CD4-positive, alpha-beta T cell treated with Interleukin-1 beta for 1 hour (primary cell): ENCODE measurements at places on chromosomes 6 and 20.
A peak's percentile ranks its signal among the peaks of the same experiment; 100 is the strongest.

GRCh38 chr6:109052018-109052651 lies 42.5 kb downstream of the SESN1 start:
- no peak for DNase-seq

DNA sequence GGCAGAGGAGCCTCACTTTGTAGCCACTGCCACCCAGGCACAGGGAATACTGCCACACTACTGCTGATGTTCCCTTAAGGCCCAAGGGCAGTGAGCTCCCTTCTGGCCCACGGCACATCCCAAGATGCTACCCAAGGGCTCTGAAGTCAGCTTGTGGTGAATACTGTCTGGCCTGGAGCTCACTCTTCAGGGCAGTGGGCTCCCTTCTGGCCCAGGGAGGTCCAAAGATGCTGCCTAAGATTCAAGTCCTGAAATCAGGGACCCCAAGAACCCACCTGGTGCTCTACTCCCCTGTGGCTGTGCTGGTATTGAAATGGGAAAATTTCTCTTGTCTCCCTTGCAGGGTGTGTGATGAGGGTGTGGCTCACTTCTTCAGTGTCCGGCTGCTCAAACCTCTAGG lies 132.8 kb downstream of the TINAG start:
- DNase-seq: no peak

DNA sequence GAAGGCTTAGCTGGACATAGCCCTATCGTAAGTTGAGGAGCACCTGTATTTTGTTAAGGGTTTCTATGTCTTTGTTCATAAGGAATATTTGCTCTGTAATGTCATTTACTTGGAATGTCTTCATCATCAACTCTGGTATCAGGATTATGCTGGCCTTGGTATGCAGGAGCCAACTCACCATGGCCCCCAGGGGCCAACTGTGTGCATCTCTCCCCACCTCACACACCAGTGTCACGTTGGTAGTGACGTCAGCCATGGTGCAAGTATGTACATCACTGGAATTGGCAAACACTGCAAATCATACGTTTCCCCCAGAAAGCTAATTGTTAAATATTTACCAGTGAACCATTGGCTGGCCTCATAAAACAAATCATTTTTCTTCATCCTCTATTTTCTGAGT lies 70.8 kb downstream of the YTHDF1 start:
- no peak for DNase-seq

DNA sequence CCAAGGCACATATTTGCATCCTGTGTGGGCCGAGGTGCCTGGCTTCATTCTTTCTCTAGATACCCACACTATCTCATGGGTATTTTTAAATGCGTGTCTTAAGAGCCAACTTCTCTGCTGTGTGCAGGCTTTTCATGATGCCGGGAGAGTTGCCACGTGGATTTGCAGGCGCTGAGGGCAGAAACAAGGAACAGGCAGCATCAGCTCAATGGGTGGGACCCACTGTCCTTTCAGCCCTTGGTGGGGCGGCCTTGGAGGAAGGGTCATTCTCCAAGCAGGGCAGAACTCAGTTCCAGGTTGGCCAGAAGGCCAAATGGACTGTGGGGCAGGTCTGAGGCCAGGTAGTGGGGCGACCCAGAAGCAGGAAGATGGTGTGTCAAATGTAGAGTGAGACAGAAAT lies 84.7 kb downstream of the PHACTR3 start:
- DNase-seq: no peak

- DNase-seq: no peak
Observed at GRCh38 chr20:32321390-32321789, 36.7 kb upstream of the ASXL1 start.

DNA sequence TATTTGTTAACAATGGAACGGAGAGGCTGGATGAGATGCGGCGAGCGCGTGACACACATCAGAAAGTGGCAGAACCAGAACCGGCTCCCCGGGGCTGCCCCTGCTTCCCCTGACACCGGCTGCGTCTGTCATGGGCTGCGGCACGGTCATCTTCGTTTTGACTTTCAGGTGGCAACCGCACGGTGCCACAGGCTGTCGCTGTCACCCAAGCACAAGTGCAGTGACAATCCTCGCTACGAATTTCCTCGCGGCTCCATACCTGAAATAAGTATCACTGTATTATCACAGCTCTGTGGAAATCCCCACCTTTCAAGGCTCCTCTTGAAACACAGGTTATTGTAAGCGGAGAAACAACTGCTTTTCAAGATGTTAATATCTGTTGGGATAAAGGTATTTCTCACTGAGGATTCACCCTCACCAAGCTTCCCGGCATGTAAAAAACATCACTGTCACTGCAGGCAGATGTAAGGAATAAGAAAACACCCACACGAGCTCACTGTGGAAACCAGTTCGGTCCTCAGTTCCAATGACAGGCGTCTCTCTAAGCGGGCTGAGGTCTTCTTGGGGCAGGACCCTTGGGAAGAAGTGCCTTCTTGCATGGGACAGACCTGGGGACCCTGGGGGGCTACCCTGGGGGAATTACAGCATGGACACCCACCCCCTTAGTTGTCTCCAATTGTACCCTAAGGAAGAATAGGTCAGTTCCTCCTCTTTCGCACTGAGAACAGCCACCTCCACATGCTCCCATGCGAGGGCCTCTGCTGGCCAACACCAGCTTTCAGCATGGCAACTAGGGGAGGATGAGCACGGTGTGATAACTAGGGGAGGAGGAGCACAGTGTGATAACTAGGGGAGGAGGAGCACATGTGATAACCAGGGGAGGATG lies 86.3 kb downstream of the DACT2 start:
- no peak for DNase-seq

GRCh38 chr20:47872341-47872740 lies 87.1 kb upstream of the SULF2 start:
- DNase-seq: no peak

DNA sequence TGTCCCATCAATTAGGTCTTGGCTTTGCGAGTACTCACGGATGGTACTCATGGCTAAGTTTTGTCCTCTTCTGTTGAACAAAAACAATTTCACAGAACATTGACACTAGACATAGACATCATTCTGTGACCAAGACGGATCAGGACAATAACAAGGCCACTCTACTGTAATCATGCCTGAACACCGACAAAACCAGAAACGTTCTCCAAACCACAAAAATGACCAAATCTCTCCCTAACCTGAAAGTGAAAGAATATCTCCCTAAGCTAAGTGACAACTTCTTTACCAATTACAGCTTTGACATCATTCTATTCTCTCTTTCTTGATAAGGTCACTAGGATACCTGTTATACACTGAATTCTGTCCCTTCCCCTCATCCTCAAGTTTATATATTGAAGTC lies 40.0 kb upstream of the SLC2A12 start:
- no peak for DNase-seq

GRCh38 chr20:21251278-21251677 lies 51.9 kb upstream of the XRN2 start:
- DNase-seq: no peak

DNA sequence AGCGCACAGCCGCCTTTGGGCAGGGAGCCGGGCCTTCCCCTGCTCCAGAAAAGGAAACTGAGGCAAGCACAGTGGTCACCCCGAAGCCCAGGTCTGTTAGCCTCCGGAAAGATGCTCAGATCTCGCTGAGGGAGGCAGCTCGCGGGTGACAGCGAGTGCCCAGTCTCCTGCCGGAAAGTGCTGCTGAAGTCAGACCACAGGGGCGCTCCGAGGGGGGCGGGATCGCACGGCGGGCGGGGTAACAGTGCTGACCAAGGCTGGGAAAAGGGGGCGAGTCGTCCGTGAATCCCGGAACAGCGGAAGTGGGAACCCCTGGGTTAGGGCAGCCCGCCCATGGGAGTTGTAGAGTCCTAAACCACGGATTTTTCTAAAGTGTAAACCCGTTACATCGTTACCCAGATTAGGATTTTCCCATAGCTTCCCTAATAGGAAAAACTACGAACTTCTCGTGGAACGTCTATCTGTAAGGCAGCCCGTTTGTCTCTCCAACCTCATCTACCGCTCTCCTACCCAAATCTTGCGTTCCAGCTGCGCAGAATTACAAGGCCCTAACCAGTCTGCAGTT lies 504 bp downstream of the VPS16 start:
- DNase-seq: peak; percentile 8

DNA sequence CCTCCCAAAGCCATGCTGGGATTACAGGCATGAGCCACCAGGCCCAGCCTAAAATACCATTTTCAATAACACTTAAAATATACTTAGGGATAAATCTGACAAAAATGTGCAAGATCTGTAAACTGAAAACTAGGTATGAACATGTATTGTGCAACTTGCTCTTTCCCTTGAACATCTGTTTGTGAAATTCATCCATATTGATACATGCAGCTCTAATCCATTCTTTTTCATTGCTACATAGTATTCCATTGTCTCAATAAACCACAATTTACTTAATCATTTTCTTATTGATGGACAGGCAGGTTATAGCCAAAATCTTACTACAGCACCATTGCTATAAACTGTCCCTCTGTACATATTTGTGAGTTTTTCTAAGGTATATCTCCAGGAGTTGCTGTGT lies 4.7 kb upstream of the SLC22A16 start:
- no peak for DNase-seq

DNA sequence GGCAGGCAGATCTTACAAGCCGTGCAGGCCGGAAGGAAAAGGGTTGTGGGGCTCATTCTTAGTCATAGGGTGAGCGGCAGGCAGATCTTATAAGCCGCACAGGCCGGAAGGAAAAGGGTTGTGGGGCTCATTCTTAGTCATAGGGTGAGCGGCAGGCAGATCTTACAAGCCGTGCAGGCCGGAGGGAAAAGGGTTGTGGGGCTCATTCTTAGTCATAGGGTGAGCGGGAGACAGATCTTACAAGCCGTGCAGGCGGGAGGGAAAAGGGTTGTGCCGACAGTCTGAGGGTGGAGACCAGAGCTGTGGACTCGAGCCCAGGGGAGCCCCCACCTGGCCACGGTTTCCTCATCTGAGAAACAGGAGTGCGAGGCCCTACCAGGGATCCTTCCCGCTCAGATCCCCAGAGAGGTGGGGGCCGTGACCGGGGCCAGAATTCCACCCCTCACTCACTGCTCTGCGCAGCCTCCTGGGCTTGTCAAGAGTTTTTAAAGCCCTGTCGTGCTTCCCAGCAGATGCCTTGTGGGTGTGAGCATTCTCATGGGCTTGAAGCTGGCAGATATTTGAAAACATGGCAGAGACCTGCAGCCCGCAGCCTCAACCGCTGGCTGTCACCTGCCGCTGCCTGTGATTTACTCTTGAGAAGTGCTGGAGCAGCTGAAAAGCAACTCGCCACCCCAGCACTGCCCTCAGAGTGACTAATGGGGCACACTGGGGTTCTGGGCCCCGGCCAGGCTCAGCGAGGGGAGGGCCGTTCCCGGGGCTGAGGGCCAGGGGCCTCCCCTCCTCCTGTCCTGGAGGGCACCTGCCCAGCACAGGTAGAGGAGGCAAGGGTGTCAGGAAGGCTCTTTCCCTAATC lies 31.9 kb downstream of the NTSR1 start:
- DNase-seq: peak; percentile 84

- no peak for DNase-seq
Observed at GRCh38 chr20:33009214-33010132, 2.0 kb downstream of the BPIFB2 start.

DNA sequence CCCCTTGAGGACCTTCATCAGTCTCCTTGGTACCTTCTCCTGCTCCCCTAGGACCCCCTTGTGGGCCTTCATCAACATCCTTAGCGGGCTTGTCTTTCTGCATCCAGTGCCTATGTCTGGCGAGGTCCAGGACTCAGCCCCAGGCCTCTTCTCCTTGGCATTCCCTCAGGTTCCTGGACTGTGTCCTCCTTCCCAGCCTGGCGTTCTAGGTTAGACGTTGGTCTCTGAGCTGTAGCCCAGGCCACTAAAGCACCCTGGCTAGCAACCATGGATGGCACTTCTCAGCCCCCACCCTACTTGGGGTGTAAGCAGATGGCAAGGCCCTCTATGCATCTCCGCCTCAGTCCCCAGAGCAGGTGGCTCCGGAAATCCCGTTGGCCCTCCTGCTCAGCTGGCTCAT lies 51.5 kb upstream of the NNAT start:
- no peak for DNase-seq

GRCh38 chr6:149164199-149164750 lies 153.2 kb upstream of the TAB2 start:
- DNase-seq: no peak

DNA sequence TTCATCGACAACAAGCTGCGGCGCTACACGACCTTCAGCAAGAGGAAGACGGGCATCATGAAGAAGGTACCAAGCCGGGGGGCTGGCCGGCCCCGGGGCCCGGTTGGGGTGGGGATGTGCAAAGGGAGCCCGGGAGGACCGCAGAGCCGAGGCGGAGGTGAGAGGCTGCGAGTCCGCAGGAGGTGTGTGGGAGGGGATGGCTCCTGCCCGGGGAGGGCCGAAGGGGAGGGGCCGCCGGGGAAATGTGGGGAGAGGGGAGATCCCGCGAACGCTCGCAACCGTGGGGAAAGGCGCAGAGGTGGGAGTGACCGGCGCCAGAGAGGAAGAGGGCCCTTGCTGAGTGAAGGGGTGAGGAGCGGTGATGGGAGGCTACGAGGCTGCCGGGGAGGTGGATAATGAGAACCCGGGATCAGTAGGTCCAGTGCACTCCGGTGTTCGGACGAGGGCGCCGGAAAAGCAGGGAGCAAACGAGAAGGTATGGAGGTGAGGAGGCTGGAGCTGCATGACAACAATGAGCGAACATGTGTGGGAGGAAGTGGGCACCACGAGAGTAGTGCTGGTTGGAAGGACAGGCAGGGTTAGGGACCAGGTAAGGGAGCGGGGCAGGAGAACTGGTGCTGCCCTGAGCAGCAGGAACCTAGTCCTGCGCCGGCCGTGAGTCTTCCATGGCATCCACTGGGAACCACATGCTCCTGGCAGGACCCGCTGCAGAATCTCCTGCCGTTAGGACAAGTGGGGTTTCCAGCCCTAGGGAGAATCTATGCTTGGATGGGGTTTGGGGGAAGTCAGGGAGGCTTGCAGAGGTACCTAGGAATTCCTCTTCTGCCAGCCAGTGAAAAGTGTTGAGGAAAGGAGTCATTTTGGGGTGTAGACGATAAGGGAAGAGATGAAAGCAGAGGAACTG lies 1.3 kb downstream of the SRF start:
- DNase-seq: peak; percentile 46

DNA sequence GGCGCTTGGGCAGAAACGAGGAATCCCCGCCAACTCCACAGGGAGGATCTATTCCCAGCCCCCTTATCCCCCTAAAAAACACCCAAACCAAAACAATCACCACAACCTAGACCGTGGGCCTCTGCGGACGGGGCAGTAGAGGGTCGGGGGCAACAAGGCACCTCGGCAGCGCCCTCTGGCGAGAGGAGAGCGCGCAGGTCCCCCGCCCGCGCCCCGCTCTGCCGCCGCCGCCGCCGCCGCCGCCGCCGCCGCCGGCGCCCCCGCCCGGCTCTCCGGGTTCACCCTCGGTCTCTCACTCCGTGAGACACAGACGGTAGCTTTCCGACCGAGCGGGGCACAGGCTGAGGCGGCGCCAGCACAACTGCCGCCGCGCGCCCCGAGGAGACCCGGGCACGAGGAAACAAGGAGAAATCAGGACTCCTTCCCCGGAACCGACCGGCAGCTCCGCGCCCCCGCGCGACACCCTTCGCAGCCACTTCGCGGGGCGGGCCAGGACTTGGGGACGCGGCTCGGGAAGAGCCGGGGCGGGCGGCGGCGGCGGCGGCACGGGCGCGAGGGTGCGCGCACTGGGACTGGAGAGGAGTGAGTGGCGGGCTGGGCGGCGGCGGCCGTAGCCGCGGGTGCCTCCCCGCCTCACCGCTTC lies at the start of gene SLC35F1:
Gene SLC35F1 (plus strand): TSS at position 307 of the 643 bp plus-strand sequence.
- no peak for DNase-seq
